ENCODE measurements at places on chromosomes 4 and X.

DNA sequence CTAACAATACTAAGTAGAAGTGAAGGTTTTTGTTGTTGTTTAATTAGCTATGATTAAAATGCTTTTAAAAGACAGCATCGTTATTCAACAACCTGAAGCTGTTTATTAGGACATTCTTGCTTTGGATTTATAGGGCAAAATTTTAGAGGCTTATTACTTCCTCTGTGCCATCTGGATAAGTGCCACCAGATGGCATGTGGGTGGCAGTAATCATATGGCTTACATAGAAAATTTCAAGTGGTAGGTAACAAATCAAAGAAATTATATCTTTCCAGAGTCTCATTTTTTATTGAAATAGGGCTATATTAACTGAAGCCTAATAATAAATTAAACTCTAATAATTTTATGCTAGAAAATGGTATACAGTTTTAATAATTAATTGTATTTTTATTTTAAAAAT, 83.3 kb upstream of the HTR2C start:
- DNase-seq: no peak

- no peak for DNase-seq
Measured at GRCh38 chr4:102678107-102678506, 82.7 kb downstream of the MANBA start.

DNA sequence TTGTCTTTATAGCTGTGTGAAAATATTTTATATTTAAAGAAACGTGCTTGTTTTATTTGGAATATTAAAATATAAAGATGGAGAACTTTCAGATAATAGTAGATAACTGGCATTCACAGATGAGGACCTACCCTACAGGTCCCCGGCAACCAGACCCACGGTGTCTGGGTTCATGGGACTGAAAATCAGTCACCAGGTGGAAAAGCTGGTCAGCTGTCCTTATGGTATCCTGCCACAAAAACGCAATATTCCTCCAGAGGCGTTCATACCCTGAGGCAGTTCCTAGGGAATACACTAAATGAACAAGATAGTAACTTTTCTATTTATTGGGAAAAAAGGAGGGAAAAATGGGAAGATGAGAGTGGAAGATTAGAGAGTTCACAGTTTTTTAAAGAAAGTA, 1.2 kb downstream of the TLR6 start:
- DNase-seq: no peak

DNA sequence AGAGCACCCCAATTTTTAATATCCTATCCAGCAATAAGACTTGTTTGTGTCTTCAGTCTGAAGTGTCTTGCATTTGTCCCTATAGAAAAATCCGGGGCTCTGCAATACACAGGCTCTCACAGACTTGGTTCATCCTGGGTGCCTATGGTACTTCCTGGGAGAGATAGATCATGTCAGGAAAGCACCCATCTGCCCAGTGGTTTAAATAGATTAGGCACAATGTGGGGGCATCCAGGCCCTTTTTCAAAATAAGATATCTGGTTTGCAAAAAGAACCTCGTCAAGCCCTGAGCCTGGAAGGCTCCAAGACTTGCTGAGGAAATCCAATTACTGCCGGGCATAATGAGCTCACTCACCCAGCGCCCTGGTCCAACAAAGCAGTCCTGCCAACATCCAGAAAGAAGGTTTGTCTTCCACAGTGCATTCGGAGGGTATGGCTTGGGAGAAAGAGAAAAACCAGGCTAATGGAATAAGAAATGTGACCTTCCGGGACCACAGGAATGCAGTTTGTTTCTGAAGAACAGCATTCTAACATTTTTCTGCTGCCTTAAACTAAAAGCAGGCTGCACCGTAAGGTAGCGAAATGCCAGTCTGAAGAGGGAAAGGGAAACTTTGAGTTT, 11.6 kb downstream of the JAKMIP1 start:
- DNase-seq: no peak

GRCh38 chr4:110982486-110982885, 359.6 kb upstream of the PITX2 start:
- no peak for DNase-seq

DNA sequence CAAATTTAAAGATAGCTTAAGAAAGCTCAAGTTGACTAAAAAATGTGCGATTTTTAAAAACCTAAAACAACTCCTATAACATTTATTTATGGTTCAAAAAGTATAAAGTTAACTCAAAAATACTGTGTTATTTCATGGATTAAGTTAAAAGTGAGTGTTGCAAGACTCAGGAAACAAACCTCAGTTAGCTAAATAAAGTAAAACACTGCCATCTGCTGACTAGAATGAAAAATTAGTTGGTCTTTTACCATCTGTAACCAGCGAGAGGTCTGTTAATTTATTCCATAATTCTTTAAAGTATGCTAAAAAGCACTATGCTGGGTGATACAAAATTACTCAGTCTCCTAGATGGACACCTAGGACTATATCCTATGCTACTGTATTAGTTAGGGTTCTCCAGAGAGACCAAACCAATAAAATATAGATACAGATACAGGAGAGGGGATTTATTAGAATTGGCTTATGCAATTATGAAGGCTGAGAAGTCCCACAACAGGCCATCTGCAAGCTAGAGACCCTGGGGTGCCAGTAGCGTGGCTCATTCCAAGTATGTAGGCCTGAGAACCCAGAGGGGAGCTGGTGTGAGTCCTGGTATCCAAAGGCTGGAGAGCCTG, 4.9 kb upstream of the WDFY3 start:
- no peak for DNase-seq

GRCh38 chr4:169070071-169070894, 60.2 kb upstream of the CBR4 start:
- DNase-seq: no peak

- no peak for DNase-seq
Measured at GRCh38 chr4:109816894-109817293, 1.3 kb downstream of the GAR1 start.

DNA sequence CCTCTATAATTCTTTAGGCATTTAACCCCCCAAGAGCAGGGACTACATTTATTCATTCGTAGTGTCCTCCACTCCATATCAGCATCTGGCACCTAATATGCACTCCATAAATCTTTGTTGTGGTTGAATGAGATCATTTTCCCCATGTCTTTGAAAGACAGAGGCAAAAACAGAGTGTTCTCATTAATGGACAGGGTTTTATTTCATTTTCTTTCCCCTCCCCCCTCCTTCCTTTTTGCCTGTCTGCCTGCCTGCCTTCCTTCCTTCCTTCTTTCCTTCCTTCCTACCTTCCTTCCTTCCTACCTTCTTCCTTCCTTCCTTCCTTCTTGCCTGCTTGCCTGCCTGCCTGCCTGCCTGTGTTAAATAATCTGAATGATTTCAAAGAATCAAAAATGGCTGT, 83.2 kb downstream of the SHROOM3 start:
- DNase-seq: no peak

DNA sequence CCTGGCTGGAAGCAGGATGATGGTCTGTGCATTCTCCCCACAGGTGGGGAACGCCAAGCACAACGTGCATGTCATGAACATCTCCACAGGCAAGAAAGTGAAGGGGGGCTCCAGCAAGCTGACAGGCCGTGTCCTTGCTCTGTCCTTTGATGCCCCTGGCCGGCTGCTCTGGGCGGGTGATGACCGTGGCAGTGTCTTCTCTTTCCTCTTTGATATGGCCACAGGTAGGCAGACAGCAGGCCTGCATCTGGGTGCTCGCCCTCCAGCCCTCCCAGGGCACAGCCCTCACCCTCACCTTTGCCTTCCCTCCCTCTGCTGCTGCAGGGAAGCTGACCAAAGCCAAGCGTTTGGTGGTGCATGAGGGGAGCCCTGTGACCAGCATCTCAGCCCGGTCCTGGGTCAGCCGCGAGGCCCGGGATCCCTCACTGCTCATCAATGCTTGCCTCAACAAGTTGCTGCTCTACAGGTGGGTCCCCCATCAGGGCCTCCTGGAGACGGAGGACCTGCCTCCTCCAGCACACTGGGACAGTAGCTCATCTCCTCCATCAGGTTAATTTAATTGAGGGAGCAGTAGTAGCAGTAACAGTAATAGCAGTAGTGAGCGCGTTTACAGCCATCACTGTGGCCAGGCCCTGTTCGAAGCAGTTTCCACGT, 4.6 kb downstream of the WDR13 start:
- no peak for DNase-seq

- no peak for DNase-seq
Measured at GRCh38 chr4:8761167-8761823, 110.3 kb downstream of the HMX1 start.

DNA sequence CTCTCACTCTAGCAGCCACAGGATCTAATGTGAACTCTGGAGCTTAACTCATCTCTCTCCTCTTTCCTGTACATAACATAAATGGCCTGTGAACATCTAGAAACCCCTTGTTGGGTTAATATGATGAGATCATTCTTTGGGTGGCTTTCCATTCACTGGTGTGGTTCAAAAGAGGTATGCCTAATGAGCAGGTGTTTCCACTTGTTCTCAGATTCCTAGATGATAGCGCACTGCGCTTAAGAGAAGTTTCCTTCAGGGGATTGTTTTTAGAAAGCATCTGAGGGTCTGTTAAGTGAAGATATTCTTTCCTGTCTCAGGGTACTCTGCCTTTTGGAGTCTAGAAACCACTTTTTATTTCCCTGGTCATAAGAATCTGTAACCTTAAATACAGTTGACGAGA, 32.5 kb downstream of the FRMPD4 start:
- no peak for DNase-seq

- DNase-seq: no peak
Measured at GRCh38 chr4:95256108-95256835, 292.5 kb downstream of the UNC5C start.

- DNase-seq: no peak
Measured at GRCh38 chr4:39083164-39083563, 21.1 kb downstream of the KLHL5 start.

DNA sequence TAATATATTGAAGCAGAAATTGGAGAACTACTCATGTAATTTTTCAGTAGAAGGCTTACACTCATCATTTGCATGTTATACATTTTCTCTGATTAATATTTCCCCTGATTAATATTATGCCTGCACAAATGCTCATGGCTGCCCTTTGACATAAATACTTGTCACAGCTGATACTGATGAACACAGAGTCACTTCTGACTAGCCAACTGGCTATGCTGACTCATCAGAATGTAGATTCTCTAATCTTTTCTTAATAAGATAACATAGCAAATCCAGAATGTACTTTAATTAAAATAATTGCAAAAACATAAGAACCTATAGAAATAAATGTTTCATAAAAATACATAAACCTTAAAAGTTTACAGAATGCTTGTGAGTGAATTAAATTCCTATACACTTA, 52.4 kb upstream of the C4orf54 start:
- DNase-seq: no peak

DNA sequence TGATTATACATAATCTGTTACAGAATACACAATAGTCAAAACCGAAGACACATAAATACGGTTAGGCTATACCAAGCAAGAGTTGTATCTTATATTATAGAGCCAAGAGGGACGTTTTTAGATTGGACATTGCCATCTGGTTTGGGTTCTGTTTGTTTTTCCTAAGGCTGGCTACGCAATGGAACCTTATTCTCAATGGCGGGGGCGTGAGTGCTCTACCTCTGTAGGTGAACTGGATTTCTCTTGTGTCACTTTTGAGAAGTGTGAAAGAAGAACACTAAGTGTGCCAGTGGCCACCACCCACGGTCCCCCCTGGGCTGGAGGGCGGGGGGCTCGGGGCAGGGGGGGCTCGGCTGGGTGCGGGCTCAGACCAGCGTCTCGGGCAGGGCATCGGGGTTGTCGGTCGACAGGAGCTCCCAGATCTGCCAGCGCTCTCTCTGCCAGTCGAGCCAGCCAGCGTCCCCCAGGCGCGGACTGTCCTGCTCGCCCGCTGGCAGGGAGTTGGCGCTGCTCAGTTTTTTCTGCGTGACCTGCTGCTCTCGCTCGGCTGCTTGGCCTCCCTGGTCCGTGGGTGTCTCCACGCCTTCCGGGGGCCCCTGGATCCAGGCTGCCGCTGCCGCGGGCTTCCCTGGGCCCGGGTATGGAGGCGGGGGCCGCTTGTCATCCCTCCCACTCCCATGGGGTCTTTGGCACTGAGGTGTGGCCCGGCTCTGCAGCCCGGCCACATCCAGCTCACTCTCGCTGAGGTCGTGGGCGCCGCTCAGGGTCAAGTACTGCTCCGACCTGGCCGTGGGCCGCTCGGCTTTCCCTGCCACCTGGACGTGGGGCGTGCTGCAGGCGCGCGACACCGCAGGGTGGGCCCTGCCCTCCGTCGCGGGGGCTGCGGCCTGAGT, 27.6 kb downstream of the HCCS start:
- DNase-seq: no peak

GRCh38 chrX:31796624-31797023, 724.8 kb upstream of the FTHL17 start:
- no peak for DNase-seq

- DNase-seq: no peak
Measured at GRCh38 chrX:22760513-22761057, 239.2 kb upstream of the DDX53 start.

DNA sequence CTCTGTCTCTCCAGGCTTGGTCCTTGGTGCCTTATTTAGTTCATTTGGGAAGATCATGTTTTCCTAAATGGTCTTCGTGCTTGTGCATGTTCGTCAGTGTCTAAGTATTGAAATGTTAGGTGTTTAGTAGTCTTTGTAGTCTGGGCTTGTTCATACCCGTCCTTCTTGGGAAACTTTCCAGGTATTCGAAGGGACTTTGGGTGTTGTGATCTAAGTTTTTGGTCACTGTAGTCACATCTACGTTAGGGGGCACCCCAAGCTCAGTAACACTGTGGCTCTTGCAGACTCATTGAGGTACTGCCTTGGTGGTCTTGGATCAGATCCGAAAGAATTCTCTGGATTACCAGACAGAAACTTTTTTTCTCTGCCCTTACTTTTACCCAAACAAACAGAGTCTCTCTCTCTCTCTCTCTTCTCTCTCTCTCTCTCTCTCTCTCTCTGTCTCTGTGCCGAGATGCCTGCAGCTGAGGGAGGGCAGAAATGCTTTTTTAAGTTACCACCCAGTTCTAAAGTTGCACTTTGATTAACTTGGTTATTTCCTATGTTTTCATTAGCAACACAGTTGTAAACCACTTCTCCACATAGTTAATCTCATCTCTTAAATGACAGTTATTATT, 67.6 kb upstream of the SLC7A3 start:
- no peak for DNase-seq

DNA sequence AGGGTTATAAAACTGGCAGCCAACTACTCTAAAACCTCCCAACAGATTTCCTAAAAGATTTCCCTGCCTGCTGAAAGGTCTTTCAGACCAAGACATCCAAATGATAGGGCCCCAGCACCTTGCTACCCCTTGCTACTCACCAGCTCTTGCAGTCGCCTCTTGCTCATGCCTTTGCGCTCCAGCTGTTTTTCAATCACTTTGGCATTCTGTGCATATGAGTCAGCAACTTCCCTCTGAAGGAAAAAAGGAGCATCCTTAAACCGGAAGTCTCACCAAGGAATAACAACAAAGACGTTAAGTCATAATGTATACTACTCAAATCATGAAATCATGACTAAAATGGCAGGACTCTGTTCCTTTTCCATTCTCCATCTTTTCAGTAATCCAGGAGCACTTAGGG, 24.0 kb downstream of the STEEP1 start:
- DNase-seq: no peak
